Renal cortical epithelial cell (primary cell): ENCODE measurements at places on chromosomes 12 and 14.

DNA sequence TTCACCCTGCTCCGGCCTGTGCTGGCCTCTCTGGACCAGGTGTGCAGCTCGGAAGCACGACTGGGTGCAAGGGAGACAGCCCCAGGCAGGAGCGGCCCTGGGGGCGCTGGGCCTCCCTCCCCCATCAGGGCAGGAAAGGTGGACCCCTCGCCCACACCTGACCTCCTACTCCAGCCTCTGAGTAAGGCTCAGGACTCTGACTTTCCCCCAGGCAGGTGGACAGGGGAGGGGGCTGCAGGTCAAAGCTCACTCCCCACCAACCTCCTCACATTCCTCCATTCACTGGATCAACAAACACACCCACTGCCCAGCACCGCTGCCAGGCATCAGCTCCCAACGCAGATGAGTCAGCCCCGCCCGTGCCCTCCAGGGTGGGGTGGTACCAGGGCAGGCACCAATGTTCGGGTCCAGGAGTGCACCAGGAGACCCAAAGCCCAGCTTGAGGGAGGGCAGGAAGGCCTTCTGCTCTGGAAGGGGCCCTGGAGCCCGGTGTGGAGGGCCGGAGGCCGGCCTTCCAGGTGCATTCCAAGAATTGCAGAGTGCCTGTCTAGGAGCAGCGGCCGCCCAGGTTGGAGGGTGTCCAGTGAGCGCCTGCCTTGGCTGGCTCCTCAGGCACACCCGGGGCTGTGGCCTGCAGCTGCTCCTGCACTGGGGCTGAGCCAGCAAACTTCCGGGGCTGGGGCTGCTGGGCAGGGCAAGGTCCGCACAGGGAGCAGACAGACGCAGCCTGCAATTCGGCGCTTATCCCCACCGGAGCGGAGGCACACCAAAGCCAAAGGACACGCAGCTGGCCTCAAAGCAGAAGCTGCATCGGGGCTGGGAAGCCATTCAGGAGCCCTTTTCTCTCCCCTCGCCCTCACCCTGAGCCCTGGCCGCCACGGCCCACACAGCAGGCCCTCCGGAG lies 1.6 kb upstream of the INF2 start:
- peak; percentile 71 for DNase-seq

DNA sequence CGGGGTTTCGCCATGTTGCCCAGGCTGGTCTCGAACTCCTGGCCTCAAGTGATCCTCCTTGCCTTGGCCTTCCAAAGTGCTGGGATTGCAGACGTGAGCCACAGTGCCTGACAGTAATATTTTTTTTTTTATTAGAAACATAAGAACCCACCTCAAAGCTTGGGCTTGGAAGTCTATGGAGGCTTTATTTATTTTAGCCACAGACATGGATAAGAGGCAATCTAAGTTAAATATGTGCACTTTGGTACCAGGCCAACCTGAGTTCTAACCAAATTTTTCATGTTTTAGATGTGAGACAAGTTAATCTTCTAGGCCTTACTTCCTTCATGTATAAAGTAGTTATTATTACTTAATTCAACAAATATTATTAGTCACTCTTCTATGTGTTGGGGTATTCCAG lies 96.9 kb downstream of the RAD51B start:
- no peak for DNase-seq

- no peak for DNase-seq
Measured at GRCh38 chr12:44375694-44376093, 500.4 kb downstream of the NELL2 start.

DNA sequence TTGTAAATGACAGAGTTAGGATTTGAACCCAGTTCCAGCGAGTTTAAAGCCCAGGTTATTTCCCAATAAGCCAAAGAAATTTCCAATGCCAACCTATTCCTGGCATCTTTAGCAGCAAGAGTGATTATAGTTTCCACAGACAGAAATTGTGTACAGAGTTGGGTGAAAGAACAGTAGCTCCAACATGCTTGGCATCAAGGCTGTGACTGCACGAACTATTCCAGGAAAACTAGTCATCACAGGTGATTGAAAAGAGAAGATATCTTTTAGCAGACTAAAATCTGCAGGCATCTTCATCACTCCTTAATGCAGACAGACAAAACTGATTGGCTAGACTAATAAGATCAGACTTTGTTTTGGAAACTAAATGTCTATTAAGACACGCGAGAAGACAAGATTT lies 262.7 kb upstream of the PLEKHG7 start:
- no peak for DNase-seq

GRCh38 chr14:86221755-86222154 lies 691.8 kb downstream of the FLRT2 start:
- no peak for DNase-seq

DNA sequence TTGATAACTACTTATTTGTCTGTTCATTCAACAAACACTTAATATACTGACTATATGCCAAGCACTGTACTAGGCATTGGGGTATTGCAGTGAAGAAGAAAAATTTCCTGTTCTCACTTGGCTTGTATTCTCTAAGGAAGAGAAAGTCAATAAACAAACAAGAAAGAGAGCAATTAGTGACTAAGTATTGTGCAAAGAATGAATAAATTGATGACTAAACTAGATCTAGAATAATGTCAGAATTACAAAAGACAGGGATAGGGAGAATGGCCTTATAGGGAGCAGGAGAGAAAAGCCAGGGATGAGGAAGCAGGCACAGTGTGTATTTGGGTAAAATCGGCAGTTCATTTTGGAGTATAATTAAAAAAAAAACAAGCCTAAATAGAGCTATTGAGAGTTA lies 4.2 kb upstream of the LIN7A start:
- peak; percentile 76 for DNase-seq

GRCh38 chr14:101186992-101187815 lies 283.7 kb upstream of the RTL1 start:
- DNase-seq, result no peak

DNA sequence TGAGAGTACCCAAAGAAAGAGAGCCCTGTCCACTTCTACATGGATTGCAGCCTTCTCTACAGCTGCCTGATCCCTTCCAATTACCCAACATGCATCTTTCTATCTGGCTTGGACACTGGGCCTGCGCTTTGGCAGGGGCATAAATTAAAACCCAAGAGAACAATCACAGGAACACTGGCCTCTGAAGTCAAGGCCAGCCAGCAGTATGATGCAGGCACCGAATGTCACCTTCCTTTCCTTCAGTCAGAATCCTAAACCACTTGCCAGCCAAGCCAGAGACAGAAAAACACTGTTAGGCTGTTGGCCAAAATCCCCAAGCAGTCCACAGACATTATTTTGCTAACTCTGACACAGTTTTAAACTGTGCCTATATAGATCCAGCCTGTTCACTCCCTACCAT lies 113.7 kb downstream of the DUSP6 start:
- no peak for DNase-seq
